ENCODE measurements at places on chromosomes 2 and 18.

DNA sequence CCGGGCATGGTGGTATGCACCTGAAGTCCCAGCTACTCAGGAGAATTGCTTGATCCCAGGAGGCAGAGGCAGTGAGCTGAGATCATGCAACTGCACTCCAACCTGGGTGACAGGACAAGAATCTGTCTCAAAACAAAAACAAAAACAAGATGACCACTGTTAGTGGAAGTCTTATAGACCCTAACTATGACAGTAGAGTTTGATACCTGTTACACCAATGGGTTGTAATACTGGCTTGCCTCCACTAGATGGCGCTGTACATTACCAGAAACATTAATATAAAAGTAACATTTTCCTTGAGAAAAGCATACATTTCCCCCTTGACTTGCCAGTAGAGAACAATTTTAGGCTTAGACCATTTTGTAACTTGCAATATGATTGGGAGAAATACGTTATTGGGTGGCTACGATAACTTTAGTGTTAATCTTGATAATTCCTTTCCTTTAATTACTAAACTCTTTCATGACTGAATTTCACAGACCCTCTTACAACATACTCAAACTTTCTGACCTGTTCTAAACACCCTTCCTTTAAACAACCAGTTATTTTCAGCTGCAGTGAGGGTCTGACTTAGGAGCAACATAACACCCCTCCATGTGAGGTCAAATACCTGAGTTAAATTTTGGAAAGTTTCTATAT, 19.5 kb downstream of the SLC25A52 start:
- DNase-seq = no peak

- DNase-seq = no peak
Observed at GRCh38 chr2:227876300-227876801, 4.9 kb downstream of the DAW1 start.

DNA sequence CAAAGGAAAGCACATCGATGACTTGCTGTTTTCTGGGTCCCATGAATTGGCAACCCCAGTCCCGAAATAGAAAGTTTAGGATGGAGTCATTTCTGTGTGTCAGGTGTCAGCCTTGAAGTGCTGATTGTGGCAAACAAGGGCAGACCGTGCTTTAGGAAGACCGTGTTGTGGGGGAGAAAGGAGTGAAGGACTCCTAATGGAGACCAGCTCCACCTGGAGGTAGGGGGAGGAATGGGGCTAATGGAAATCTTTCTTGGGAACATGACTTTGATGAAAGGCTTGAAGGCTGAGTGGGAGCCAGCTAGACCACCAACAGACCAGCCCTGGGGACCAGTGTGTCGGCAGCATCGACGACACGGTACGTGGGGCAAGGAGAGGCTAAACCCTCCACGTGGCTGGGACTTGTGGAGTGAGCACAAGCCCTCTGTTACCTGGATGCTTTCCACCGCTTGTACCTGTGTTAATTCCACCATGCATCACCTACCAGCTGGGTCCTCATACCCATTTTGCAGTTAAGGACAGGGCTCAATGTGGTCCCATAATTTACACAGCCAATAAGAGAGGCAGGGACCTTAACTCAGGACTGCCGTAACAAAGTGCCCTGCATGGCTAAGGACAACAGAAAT, 104.2 kb downstream of the SH3BP4 start:
- no peak for DNase-seq

DNA sequence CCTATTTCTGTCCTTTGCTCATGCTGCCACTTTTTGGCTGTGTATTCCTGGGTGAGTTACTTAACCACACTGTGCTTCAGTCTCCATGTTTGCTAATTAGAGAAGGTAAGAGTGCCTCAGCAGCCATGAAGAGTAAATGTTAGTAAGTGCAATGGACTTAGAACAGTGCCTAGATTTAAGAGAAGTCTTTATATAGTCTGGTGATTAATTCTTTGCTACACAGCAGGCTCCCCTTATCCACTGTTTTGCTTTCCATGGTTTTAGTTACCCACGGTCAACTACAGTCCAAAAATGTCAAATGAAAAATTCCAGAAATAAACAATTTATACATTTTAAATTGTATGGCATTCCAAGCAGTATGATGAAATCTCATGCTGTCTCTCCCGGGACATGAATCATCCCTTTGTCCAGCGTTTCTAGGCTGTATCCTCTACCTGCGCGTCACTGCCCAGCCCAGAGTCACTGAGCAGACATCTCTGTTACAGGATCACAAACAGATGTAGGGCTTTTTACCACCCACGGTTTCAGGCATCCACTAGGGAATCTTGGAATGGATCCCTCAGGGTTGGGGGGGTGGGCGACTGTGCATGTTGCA, 91.0 kb downstream of the CTIF start:
- DNase-seq = no peak

DNA sequence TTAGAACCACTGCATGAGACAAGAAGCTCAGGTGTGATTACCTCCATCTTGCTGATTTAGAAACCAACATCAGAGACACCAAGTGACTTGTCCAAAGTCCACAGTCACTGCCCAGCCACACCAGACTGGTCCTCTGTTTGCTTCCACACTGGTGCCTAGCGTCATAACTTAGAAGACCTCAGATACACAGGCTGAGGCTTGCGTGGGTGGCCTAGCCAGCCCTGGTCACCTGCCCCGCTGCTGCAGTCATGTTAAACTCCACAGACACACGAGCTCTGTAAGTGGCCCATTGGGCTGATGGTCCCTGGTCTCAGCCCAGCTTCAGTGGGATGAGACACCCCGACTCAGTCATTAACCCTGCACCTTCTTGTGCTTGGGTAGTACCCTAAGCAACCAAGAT, 47.1 kb downstream of the CNGA3 start:
- DNase-seq = no peak

Measured in anterior cingulate cortex (tissue), 58 donors.